Activated naive CD8-positive, alpha-beta T cell treated with anti-CD3 and anti-CD28 coated beads, Interleukin-2, amount 10 ng/mL, durations not matched to agents 7 days and 5 days (primary cell): ENCODE measurements at places on chromosomes 1 and 21.

GRCh38 chr21:31232344-31232743 is 111.7 kb downstream of the TIAM1 start:
- no peaks in the 10 kb centered on the region for H3K27me3 ChIP-seq
- H3K4me3 ChIP-seq, result no peak overlapping the region

- peak overlapping the region; percentile 96 for H3K4me3 ChIP-seq
- H3K36me3 ChIP-seq, result peaks cover 40% of the 10 kb centered on the region
- H3K27ac ChIP-seq, result peak overlapping the region; percentile 99
- peaks cover 10% of the 10 kb centered on the region for H3K4me1 ChIP-seq
- no peaks in the 10 kb centered on the region for H3K27me3 ChIP-seq
Observed at GRCh38 chr1:204410688-204411450, 748 bp downstream of the PPP1R15B start.

DNA sequence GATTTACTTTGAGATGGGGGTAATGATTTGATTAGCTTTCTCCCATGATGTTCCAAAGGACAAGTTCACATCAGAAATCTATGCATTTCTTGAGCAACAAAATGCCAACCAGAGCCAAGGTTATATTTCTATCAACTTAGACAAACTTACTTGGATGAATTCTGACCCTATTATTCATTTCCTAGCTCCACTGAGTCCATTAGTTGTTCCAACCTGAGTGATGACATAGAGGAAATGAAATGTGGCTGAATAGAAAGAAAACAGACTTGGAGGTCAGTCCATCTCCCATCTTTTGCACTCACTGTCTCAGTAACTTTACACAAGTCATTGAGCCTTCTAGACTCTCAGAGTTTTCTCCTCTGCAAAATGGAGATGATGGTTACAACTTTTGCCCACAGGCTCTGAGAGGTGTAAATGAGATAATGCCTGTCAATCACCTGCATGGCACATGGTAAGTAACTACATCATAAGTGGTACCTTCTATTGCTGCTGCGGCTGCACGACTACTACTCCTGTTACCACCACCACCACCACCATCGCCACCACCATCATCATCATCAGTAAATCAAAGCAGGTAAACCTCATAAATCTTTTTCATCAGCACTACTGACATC is 98.2 kb downstream of the PTPN14 start:
- H3K36me3 ChIP-seq, result no peaks in the 10 kb centered on the region
- H3K4me1 ChIP-seq, result peaks cover 9% of the 10 kb centered on the region
- peaks cover 17% of the 10 kb centered on the region for H3K27me3 ChIP-seq
- H3K4me3 ChIP-seq, result no peak overlapping the region
- H3K27ac ChIP-seq, result no peak overlapping the region
- no peak for DNase-seq

GRCh38 chr1:76374086-76374485 is 299.5 kb downstream of the ST6GALNAC3 start:
- no peaks in the 10 kb centered on the region for H3K36me3 ChIP-seq
- H3K27ac ChIP-seq, result no peak overlapping the region
- H3K4me3 ChIP-seq, result no peak overlapping the region
- no peak for DNase-seq
- no peaks in the 10 kb centered on the region for H3K27me3 ChIP-seq
- peaks cover 2% of the 10 kb centered on the region for H3K4me1 ChIP-seq
